ENCODE measurements at places on chromosomes 5 and 9. TPM values are rescaled to one million over a fixed set of nuclear protein-coding genes. Genes with fewer than 3 reads are reported as not detected.

The TLX3 gene
- total RNA-seq = 0.23 TPM

The HTR4 gene
- not detected for total RNA-seq

The INSL4 gene
- total RNA-seq = not detected

The PCDHGB1 gene
- total RNA-seq = 3.1 TPM

The PCDHGA9 gene
- 3.1 TPM for total RNA-seq

The TNC gene
- 10.1 TPM for total RNA-seq

The FBXL7 gene
- 63.8 TPM for total RNA-seq

The CDC20B gene
- not detected for total RNA-seq

The DDX4 gene
- not detected for total RNA-seq

The PCDHA4 gene
- 9.9 TPM for total RNA-seq

The BTNL8 gene
- total RNA-seq = 0.59 TPM

The CHMP5 gene
- total RNA-seq = 88.7 TPM

The FIBCD1 gene
- 0.33 TPM for total RNA-seq

The PPP3R2 gene
- total RNA-seq = 2.2 TPM

The SAPCD2 gene
- total RNA-seq = 1.0 TPM

The TMEM252 gene
- not detected for total RNA-seq

- DNase-seq = peak; percentile 37
Observed at GRCh38 chr5:106454651-106455415, 1215.9 kb downstream of the EFNA5 start.

- DNase-seq = no peak
Observed at GRCh38 chr5:53327811-53328334, 152.6 kb upstream of the FST start.

- no peak for DNase-seq
Observed at GRCh38 chr5:43300112-43300511, 13.1 kb downstream of the HMGCS1 start.

DNA sequence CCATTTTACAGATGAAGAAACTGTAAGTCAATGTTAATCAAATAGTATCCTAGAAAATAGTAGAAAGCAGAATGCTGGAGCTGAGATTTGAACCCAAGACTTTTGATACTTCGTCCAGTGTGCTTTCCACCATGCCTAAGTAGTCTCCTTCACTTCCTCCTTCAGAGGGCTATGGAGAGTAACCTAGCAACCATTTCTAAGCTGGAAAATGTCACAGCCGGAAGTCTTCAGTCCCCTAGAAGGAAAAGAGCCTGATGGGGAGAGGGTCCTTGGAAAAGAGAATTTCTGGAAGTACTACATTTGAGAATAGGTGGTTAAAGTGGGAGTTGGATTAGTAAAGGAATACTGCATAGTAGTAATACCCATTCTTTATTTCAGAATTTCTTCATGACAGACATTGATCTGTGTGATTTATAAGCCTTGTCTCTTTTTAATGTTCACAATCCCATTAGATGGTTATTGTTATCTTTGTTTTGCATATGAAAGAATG lies 32.7 kb downstream of the PCDHAC2 start:
- DNase-seq = no peak

DNA sequence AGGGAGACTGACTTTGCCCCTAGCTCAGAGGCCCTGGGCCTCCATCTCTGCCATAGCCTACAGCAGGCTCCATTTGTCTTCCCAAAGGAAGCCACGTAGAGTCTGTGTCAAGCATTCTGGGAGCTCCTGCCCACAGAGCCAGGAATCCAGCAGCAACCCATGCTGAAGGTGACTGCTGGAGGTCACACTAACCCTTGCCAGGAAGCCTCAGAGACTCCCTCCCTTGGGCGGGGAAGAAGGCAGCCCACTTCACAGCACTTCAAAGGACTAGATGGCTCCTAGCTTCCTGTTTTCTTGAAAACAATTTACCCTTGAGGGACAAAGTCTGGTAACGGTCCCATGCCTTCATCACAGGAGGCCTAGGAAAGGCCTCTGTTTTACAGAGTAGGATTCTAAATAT lies 1.7 kb downstream of the CKMT2 start:
- DNase-seq = no peak

DNA sequence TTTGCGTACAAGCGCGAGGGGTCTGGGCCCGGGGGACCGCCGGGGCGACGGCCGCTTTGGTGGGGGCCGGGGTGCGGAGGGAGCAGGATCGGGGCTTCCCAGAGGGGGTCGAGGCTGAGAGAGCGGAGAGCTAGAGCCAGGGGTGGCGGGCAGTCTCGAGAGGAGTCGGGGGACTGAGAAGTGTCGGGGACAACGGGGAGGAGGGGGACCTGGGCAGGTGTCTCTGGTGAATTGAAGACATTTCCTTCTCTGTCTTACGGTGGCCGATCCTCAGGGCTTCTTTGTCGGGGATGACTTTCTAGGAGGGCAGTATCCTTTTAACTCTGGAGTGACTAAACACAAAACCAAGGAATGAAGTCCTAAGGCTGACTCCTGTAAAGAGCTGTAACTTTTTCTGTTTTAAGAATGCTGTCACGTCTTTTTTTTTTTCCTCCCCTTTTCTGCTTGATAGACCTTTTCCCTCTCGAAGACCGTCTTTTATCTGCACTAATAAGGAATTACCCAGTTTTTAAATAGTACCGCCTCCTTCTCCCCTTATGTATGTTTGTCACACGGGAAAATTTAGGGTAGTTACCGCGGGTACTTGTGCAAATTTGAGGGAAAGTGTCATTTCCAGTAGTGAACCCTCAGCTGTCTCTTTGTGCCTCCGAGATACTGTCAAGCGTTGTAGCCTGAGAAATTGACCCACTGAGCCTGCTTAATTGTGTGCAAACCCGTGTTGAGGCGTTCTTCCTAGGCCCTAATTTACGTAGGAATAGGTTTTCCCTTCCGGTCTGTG lies 822 bp downstream of the DENND4C start:
- no peak for DNase-seq

DNA sequence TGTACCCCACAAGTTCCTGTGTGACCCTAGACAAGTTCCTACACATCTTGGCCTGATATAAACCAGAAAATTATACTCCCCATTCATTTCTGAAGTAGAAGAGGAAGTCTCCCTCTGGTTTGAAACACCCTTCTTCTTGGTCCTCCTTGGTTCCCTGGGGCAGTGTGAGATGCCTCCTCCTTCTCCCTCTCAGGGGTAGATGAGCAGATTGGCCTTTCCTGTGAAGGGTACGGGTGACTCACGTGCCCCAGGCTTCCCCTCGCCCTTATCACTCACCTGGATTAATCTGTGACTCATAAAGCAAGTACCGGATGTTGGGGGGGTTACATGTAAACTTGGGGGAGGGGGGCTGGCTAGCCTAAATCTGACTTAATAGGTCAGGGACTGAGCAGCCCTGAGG lies 11.1 kb upstream of the AQP3 start:
- DNase-seq = no peak

DNA sequence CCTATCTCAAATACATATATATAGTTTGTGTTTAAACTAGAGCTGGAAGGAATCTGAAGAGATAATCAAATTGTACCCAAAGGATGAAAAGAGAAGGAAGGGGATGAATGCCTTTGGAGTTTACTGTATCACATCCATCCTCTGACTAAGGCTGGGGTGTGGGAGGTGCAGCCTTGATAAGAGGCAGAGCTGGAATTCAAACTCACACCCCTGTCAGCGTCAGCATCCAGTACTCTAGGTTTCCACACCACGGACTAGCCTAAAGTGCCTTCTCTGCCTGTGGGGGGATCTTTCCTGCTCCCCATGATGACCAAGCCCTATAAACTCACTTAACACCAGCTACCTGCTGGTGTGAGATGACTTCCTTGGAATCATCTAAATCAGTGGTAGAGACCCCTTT lies 48.1 kb downstream of the EPB41L4B start:
- no peak for DNase-seq

DNA sequence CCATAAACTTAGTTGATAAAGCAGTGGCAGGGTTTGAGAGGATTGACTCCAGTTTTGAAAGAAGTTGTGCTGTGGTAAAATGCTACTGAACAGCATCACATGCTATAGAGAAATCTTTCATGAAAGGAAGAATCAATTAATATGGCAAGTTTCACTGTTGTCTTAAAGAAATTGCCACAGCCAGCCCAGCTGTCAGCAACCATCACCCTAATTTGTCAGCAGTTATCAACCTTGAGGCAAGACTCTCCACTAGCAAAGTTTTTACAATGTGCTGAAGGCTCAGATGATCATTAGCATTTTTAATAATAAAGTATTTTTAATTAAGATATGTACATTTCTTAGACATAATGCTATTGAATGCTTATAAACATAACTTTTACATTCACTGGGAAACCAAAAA lies 101.0 kb upstream of the SH3GL2 start:
- no peak for DNase-seq

DNA sequence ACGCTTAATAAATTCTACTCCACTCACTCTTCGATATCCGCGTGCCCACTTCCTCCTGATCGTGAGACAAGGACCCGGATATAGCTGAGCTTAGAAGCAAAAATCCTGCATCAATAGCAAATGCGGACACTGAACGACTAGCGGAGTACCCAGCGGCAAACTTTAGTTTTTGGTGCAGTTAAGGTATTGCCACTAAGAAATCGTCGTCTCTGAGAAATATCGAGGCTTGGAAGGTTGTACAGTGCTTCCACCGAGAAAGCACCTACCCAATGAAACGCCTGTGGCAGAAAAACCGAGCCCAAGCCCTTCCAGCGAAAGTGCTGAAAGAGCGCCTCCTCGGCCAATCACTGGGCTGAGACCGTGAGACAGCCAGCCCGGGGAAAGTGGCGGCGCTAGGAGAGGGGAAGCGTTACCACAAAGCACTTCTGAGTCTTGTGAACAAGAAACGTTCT lies 32.2 kb downstream of the ANXA2R start:
- peak; percentile 68 for DNase-seq

- DNase-seq = no peak
Observed at GRCh38 chr9:133658442-133659431, 22.6 kb downstream of the DBH start.

GRCh38 chr5:179417696-179418095 lies 72.4 kb upstream of the ADAMTS2 start:
- no peak for DNase-seq

DNA sequence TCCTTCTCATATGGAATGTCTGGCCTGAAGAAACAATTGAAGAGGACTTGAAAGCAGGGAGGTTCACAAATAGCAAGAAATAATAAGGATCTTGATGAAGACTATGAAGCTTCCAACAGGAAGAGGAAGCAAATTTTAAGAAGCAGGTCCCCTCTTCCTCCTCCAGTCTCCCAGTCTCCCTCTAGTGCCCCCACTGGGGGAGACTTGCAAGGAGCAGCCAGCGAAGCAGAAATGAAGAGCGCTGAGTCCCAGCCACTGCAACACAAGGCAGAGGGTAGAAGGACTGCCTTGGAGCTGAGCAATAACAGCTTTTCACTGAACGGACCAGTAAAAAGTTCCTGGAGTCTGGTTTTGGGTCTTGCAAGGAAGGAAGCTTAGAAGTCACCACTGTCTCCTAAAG lies 32.6 kb upstream of the ACO1 start:
- no peak for DNase-seq

GRCh38 chr9:90009447-90009846 lies 404.6 kb downstream of the GADD45G start:
- DNase-seq = no peak

DNA sequence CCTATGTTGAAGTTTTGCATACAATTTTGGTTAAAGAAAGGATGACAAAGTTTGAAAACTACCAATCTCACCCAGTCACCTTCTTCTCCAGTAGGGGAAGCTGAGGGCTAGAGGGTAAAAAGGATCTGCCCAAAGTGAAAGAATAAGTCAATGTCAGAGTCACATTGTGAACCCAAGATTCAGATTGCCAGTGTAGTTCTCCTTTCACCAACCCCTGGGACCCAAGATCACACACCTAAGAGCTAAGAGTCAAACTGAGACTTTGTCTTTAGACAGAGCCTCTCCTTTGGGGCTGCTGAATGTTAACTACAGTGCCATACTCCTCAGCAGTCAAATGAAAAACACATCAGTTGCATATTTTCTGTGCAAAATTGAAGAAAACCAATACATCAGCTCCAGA lies 210.6 kb downstream of the ATP10B start:
- DNase-seq = no peak

DNA sequence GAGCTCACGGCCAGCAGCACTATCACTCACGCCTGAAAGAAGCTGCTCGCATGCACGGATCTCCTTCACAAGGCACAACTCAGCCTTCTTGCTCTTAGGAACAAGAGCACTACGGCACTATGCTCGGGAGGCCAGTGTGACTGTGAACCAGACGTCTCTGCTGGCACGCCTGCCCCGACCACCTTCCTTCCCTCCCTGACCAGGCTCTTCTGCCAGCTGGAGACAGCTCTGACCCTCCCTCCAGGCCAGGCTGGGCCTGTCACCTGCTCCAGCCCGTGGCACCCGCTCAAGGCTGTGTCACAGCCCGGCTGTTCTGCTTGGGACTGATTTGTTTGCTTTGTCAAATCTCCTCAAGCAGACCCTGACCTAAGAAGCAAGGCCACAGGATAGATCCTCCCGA lies 7.0 kb downstream of the TBC1D9B start:
- DNase-seq = no peak

DNA sequence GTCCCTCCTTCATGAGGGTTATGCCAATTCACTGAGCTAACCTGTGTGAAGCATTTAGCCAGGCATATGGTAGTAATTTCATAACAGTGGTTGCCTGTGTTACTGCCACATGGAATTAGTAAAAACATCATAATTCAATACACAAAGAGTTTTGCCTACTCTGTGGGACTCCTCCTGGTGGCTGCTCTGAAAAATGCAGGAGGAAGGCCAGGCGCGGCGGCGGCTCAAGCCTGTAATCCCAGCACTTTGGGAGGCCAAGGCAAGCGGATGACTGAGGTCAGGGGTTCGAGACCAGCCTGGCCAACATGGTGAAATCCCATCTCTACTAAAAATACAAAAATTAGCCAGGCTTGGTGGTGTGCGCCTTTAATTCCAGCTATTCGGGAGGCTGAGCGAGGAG lies 547.3 kb downstream of the CDK5RAP2 start:
- DNase-seq = peak; percentile 34

GRCh38 chr9:6443661-6444060 lies 30.7 kb downstream of the UHRF2 start:
- DNase-seq = no peak

DNA sequence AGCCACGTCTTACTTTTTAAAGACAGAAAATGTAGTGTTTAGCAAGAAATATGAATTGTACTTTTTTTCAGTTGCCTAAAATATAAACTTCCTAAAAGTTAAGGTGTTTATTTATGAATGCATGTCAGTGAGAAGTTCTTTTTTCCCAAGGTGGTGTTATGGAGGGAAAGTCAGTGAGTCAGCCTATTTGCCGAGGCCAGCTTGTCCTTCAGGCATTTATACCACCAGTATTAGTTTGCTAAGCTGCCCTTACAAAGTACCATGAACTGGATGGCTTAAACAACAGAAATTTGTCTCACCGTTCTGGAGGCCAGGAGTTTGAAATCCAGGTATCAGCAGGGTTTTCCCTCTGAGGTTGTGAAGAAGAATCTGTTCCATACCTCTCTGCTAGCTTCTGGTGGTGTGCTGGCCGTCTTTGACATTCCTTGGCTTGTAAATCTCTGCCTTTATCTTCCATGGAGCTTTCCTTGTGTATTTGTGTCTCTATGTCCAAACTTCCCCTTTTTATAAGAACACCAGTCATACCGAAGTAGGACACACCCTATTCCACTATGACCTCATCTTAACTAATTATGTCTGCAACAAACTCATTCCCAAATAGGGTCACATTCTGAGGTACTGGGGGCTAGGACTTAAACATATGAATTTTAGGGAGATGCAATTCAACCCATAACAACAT lies 38.4 kb downstream of the PRKACG start:
- no peak for DNase-seq
